Head of caudate nucleus (tissue), 42 donors: ENCODE measurements at places on chromosomes 3 and 15.

DNA sequence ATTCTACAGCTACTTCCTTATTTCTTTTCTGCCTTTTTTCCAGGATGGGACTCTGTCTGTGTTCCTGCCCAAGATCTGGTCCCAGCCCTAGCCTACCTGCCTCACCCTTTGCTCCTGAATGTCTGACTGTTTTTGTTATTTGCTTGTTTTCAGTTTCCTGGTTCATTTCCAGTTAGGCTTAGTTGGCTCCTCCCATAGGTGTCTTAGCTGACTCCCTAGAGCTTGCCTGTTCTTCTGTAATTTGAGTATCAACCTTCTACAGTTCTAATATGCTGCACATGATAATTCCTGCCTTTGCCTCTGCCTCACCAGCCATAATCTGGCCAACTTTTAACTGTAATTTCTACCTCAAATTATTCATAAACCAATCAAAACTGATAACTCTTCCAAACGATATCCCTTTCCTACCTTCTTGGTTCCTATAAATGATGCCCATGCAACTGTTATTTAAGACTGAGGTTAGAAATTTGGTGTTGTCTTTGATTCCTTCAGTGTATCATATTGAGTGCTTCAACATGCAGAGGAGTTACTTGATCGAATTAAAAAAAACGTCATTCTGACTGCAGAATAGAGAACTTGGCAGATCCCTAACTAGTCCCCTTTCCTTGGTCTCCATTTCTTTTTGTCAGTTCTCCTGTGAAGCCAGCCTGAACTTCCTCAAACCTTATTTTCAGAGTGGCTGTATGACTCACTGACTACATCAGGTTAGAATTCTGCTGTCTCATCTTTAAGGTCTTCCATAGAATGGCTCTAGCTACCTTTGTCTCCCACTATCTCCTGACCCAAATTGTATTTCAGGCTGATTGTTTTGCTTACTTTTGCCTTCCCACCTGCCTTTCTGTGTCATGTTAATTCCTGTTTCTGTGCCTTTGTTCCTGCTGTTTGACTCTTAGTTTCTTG, 8.4 kb downstream of the GOLM2 start:
- DNase-seq, result peak; percentile 35

GRCh38 chr3:23068016-23068728, 135.0 kb upstream of the UBE2E2 start:
- DNase-seq, result no peak

GRCh38 chr3:126903521-126903920, 79.4 kb upstream of the PLXNA1 start:
- no peak for DNase-seq

GRCh38 chr15:31973197-31973596, 57.1 kb upstream of the CHRNA7 start:
- no peak for DNase-seq

GRCh38 chr3:182717216-182717615, 76.1 kb upstream of the ATP11B start:
- DNase-seq, result no peak

- DNase-seq, result no peak
Observed at GRCh38 chr3:45950686-45951600, 7.7 kb downstream of the CXCR6 start.

DNA sequence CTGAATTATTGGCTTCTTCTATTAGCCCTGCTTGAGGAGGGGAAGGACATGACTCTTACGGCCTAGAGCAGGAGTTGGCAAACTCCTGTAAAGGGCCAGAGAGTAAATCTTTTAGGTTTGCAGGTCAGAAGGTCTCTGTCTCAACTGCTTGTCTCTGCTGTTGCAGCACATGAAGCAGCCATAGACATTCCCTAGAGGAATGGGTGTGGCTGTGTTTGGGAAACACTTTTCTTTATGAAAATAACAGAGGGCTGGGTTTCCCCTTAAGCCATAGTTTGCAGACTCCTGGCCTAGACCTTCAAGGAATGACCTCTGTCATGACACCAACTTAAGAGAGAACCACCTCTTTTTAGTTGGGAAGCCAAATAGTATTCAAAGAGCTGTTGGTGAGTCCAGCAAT, 10.3 kb downstream of the TRAK1 start:
- no peak for DNase-seq

GRCh38 chr3:75913800-75914350, 128.5 kb upstream of the ZNF717 start:
- DNase-seq, result no peak

GRCh38 chr3:13016083-13016720, 57.0 kb downstream of the IQSEC1 start:
- no peak for DNase-seq
